ENCODE measurements at places on chromosomes 11 and 22.

DNA sequence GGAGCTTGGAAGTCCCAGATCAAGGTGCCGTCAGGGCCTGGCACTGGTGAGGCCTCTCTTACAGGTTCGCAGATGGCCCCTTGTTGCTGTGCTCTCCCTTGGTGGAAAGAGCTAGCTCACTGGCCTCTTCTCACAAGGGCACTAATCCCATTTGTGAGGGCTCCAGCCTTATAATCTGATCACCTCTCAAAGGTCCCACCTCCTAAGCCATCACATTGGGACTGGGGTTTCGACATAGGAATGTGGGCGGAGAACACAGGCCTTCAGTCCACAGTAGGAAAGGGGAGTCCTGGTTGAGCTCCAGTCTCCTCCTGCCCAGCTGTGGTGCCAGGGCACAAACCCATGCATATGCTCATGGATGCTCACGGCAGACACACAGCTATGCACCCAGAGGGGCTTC lies 14.0 kb upstream of the LRRC32 start:
- DNase-seq = no peak

DNA sequence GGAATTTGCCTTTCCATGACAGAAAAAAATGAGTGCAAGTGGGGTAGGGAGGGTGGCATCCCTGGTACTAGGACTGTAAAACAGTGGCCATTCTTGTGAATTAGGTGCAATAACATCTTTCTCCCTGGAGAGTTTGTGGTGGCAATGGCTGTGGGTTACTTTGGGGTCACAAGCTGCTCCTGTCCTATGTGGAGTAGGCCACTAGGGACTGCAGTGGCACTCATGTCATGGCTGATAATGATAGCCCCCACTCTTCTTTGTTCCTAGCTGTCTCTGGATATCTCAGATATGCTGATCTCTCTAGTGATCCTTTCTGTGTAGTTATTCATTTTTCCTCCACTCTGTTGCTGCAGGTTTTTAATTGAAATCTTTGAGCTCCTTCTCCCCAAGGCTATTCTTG lies 270.5 kb upstream of the CHORDC1 start:
- DNase-seq = no peak

- no peak for DNase-seq
These were observed 21.7 kb downstream of the GRAMD4 start for GRCh38 chr22:46641811-46642266.

GRCh38 chr11:16117989-16118756 lies 238.2 kb downstream of the SOX6 start:
- no peak for DNase-seq
